ENCODE measurements at places on chromosomes 12 and 14.

- no peak for DNase-seq
Measured at GRCh38 chr14:83548061-83548839, 1981.7 kb upstream of the FLRT2 start.

DNA sequence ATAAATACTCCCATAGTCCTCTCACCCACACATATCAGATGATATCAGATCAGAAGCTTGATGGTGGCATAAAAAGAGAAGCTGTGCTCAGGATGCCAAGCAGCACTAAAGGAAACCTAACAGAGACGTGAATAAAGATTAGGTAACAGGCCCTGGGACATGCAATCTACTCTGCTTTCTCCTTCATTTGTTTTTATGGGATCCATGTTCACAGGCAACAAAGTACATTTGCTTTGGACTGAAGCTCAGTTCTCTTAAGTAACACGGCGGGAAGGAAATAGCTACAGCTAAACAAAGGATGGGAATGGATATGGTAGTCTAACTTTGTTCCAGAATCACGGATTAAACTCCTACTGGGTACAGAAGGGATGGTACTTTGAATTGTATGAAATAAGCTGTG is 119.5 kb downstream of the TTC7B start:
- no peak for DNase-seq

GRCh38 chr12:32379667-32380066 is 19.7 kb upstream of the FGD4 start:
- DNase-seq, result no peak

DNA sequence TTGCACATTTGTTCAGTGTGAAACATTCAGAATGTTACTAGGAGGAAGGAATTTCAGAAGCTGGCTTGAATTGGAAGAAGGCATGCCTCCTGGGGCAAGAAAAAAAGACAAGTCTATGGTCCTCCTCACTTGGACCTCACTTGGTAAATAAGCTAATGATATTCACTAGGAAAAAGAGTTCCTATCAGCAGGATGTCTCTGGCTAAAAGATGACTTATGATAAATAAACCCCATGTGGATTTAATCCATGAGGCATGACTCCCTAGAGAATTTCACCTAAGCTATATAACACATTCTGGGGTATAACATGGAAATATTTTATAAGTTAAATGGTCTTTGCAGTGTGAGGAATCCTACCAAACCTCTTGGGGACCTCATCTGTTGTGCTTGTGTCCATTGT is 199.9 kb downstream of the LRIG3 start:
- no peak for DNase-seq

DNA sequence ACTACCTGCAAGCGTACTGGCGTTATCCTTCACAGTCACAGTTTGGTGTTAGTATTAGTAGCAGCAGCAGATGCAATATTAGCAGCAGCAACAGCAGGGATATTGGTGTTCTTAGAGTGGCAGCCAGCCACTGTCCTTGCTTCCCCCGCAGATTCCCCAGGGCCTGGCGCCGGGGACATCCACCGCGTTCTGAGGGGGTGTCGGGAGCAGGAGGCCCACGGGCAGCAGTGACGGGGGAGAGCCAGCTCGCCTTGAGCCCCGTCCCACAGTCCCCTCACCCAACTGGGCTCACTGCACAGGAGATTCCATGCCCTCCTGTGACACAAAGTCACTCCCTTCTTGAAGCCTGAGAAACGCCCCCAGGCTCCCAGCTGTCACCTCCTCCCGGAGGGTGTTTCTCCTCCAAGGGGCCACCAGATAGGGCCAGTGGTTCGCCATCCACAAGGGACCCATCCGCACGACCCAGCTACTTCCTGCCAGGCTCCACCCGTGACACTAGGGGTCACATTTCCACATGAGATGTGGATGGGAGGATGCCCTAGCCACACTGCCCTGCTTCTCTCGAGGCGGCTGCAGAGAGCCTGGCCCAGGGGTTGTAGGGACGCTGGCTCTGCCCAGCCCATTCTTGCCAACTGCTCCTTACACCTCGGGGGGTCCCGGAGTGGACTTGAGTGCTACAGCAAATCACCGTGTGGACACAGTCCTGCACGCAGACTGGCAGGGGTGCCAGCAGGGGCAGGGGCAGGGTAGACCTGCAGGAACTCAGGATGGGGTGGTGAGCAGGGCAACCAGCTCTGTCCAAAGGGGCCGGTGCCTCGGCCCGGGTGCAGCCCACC is 123.1 kb downstream of the PIWIL1 start:
- no peak for DNase-seq
